ENCODE measurements at places on chromosomes 13 and 19.
A peak's percentile ranks its signal among the peaks of the same experiment; 100 is the strongest.

- no peak for DNase-seq
These were observed 11.0 kb downstream of the XAB2 start for GRCh38 chr19:7618348-7618747.

DNA sequence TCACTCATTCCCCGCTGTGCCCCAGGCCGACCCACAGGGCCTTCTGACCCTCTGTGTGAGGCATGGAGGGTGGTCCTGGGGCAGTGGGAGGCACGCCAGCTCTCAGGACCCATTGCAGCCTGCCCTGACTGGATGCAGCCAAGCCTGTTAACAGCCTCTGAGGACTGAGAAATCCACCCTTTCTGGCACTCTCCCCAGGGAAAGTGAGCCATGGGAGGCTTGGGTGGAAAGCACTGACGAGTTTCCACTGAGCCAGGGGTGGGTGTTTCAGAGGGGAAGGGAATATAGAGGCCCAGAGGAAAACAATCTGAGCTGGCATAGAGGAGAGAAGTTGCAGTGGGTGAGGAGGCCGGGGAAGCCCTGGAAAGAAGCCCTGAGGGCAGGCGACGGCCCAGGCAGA is 30.6 kb upstream of the SLC7A10 start:
- DNase-seq, result no peak

DNA sequence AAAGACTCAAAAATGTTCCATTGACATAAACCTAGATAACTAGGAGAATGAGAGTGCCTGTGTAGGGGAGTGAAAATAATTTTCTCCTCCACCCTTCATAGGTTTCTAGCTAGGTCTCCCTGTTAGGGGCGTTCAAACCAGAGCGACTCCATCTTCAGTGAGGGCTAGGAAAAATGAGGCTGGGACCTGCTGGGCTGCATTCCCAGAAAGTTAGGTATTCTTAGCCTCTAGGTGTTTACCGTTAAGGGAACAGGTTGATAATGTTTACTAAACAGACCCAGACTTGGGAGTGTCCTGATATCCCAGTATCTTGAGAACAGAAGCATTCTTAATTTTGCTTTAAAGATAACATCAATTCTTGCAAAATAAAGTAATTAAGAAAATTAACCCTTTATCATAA is 20.1 kb downstream of the PABPC3 start:
- no peak for DNase-seq

DNA sequence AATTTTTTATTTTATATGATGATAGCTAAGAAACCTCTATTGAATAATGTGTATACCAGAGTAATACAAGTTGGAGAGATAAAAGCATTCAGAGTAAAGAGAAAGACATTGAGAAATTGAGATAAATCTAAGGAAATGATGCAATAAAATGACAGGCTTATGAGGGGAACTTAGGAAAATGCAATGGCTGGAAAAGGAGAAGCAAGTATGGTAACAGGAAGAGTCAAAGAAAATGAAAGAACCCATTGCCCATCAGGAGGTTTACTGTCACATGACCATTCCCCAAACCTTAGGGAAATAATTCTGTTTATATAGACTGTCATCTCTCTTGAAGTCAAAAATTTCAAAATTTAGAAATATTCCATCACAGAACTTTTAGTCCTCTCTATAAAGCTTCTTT is 808.0 kb upstream of the PRR20A start:
- DNase-seq, result no peak

DNA sequence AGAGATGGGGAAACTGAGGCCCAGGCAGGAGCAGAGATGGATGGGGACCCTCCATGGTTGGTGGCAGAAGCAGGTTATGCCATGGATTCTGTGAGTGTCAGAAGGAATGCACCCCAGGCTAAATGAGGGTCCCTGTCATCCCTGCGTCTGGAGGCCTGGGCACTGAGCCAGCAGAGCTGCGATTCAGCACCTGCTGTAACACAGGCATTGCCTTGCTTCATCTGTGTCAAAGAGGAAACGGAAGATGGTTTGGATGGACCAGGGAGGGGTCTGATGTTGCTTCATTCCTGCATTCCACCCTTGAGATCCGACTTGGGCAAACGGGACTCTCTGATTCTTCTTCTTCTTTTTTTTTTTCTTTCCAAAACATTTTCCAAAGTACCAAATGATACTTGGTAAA is 1.2 kb downstream of the C5AR1 start:
- no peak for DNase-seq

- DNase-seq, result no peak
These were observed 81.1 kb upstream of the SERP2 start for GRCh38 chr13:44292545-44292944.

- DNase-seq, result no peak
These were observed 11.6 kb downstream of the PARP4 start for GRCh38 chr13:24500977-24501376.

- DNase-seq, result peak; percentile 17
These were observed 17.4 kb downstream of the UFM1 start for GRCh38 chr13:38366954-38367645.

DNA sequence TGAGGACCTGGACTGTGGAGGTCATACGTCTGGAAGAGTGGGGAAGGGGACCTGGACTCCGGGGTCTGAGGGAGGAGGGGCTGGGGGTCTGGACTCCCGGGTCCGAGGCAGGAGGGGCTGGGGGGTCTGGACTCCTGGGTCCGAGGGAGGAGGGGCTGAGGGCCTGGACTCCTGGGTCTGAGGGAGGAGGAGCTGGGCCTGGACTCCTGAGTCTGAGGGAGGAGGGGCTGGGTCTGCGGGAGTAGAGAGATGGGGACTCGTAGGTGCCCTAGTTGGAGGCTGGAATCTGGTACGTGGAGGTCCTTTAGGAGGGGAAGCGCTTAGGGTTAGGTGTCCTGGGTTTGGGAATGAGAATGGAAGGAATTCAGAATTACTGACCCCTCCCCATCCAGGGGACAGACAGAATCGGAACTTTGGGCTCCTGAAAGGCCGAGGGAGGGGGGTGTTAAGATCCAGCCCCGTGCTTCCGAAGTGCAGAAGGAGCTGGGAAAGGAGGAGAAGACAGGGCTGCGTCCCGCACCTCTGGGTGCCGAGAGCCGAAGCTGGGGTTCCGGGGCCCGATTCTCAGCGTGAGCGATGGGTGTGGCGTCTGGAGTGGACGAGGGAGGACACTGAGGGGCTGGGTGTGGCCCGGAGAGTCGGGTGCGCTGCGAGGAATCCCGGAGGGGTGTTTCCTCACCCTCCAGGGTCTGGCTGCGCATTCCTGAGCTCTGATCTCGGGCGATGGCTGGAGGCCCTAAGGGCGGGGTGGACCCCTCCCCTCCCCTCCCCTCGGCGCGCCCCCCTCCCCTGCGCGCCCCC is 608 bp downstream of the MYADM start:
- DNase-seq, result no peak

GRCh38 chr13:26017196-26017921 is 34.5 kb downstream of the SHISA2 start:
- DNase-seq, result no peak

- no peak for DNase-seq
These were observed 422.9 kb downstream of the PCDH9 start for GRCh38 chr13:66807251-66807650.
